ENCODE measurements at places on chromosomes 7 and 10. TPM values are rescaled to one million over a fixed set of nuclear protein-coding genes. Genes with fewer than 3 reads are reported as not detected.

DNA sequence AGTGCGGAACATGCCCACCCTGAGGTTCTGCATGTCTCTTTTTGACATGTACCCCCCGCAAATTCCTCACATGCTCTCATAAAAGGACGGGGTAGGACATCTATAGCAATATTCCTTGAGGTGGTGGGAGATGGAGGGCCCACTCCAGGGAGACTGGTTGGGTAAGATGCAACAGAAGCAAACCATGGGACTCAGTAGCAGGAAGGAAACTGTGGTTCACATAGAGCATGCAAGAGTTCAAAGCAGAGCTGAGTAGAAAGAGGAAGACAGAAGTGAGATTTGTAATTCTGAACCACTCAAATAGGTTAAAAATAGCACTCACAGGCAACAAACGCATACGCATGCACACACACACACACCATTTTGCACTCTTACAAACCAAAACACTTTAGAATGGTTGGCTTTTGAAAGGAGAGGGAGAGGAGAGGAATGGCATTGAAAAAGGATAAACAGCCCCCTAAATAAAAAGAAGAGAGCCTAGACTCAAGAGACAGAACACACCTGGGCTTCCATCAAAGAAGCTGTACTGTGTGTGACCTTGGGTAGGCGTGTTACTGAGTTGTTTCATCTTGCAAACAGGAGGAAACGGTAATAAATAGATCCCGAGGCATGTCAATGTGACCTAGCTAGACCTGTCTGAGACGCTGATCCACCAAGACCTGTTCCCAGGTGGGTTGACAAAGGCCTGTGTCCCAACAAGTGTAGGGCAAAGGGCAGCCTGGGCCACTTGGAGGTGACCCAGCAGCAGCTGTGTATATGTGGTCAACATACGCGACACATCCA is 77.6 kb upstream of the LRRC4 start:
- DNase-seq: peak; percentile 31

GRCh38 chr10:78516236-78516635 is 482.6 kb downstream of the RPS24 start:
- DNase-seq: no peak

DNA sequence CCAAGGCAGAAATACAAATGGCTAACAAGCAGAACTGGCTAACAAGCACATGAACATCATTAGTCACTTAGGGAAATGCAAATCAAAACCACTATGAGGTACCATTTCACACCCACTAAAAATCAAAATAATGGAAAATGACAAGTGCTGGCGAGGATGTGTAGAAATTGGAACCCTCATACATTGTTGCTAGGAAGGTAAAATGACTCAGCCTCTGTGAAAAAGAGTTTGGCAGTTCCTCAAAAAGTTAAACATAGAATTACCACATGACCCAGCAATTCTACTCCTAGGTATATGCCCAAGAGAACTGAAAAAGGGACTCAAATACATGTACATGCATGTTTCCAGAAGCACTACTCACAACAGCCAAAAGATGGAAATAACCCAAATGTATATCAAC is 52.8 kb upstream of the ANAPC16 start:
- DNase-seq: no peak

AQP1 gene
- total RNA-seq: 132 TPM

DNA sequence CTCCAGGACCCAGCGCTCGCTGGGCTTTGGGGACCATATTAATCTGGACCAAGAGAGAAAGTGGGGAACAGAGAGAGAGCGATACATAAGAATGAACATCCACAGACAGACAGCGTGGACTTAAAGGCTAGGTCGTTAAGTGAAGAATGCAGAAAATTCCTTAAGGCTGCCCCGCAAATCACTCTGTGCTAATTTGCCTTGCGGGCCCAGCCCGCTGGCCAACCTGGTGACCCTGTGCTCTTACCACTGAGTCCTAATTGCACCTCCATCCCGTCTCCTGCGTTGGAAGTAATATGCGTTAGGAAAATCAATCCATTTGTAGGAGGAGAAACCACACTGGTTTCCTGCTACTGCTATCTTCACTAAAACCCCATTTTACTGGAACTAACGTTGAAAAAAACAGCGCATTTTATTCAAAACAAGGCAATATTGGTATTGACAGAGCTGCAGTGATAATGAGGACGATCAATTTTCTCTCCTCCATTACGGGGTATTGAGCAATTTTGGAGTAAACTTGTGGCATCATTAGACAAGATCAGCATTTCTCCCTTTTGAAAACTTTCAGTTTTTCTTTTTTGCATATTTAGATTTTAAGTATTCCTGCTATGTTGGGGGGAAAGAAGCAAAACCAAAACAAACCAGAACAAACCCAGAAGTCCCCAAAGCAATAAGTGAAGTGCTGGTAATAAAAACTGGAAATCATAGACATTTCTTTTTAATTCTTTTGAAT is 85.2 kb downstream of the WDFY4 start:
- no peak for DNase-seq

CPVL gene
- total RNA-seq: 11.4 TPM

DNA sequence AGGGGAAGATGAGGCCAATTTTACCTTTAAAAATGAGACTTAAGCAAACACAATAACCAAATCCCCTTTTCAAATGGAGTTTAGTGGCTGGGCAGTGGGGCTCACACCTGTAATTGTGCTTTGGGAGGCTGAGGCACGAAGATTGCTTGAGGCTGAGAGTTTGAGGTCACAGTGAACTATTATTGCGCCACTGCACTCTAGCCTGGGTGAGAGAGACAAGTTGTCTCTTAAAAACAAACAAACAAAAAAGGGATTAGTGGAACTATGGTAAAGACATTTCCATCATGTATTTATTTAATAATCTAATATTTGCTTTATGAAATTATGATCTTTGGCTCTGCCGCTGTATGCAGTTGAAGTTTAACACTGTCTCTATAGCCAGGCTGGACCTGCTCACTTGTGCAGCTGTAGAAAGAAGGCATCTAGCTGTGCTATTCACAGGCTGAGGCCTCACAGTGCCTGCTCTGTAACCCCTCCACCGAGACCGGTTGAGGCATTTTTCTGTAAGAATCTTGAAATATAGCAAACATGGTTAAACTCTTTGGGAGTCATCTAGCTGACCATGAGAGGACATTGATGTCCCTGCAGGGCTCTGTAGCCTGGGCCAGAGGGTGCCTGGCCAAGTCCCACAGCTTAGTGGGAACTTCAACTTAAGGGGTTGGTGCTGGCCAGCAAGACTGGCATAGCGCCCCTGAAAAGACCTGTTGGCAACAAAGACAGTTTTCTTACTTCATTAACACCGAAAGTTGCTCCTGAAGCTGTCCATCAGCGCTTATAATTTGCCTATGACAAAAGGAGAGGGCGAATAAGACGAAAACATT is 131.8 kb downstream of the BMPER start:
- no peak for DNase-seq

OPALIN gene
- not detected for total RNA-seq

DNA sequence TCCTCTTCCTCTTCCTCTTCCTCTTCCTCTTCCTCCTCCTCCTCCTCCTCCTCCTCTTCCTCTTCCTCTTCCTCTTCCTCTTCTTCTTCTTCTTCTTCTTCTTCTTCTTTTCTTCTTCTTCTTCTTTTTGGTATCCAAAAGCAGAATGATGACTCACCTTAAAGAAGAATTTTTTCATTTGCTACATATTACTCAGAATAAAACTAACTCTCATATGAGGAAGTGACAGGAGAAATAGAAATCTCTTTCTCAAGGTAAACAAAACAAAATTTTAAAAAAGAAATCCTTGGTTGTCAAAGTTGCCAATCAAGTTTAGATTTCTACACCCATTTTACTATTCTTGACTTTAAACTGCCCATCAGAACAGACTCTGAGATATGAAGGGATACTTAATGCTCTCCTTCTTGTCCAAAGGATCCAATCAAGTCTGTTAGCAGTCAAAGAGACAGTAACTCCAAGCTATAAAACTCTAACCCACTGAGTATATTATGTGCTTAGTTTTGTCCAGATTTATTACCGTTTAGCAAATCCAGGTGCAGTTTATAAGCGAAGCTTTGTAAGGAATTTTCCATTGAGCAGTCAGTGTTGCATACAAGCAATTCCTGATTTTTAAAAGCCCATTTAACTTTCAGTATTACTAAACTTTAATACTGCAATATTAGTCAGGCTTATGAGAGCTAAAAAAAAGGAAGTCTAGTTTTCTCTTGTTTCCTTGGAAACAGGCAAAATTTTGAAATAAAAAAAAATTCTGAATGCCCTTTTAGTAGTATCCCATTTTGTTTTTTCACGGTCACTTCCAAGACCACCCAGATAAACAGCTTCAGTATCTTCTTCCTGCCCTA is 43.1 kb upstream of the SNX13 start:
- no peak for DNase-seq

GRCh38 chr7:22730921-22731654 is 4.1 kb downstream of the IL6 start:
- DNase-seq: no peak

PLPP4 gene
- total RNA-seq: not detected

GRCh38 chr7:123974326-123974908 is 49.4 kb downstream of the SPAM1 start:
- no peak for DNase-seq

DMBT1 gene
- not detected for total RNA-seq

ZMYND11 gene
- total RNA-seq: 73.7 TPM
